Karpas-422 (cell line): ENCODE measurements at places on chromosomes 2 and 18.

GRCh38 chr2:170284205-170284604 is 106.3 kb downstream of the MYO3B start:
- no peak for DNase-seq

GRCh38 chr18:37321582-37322491 is 243.8 kb downstream of the CELF4 start:
- DNase-seq: no peak

DNA sequence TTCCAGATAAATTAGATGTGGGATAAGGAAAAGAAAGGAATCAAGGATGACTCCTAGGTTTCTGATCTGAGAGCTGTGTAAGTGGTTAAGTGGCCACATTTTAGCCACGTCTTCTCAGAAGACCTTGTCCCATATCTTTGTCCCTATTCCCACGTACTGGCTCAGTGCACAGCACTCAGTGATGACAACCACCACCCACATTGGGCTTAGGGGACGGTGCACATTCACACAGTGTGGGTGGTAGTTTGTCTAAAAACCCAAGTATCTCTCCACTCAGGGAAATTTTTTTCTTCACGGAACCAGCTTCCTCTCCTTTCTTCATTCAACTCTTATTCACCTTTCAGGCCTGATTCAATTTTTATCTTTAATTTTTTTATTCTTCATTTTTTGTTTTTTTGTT is 30.6 kb upstream of the GCC2 start:
- DNase-seq: no peak

DNA sequence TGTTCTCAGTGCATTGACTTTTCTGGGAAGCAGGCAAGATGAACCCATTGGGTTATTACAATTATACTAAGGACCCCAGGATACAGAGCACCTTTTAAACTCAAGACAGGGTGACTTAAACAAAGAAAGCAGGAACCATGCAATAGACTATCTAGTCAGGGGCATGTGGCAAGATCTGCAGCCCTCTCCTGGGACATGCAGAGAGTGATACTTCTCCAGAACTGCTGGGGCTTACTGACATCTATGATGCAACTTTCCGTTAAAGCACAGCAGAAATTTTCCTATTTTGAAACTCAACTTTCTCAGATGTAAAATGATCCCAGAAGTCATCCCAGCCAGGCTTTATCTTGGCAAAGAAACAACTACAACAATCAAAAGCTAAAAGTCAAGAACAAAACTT is 162.2 kb upstream of the HNMT start:
- no peak for DNase-seq
